Fibroblast of upper back skin (primary cell): ENCODE measurements at places on chromosomes 2 and 18.

- no peak for DNase-seq
These were observed 15.0 kb downstream of the APLF start for GRCh38 chr2:68482296-68482820.

- DNase-seq: peak; percentile 100
These were observed 18.4 kb downstream of the ATOH8 start for GRCh38 chr2:85772019-85772745.

DNA sequence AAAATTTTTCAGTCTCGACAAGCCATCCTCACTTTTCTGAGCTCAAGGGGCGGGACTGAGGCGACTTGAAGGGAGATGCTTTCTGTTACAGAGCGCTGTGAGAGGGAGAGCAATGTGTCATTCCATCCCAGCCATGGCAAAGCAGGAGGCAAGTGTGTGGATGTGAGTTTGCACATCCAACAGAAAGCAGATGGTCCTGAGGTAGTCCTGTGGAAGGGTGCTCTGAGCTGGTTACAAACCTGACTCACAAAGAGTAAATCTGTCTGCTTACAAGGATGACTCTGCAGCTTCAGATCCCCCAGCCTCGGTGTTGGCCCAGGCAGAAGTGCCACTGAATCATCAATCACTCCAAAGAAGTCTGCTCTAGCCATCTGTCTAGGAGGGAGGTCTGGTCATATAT, 482.0 kb upstream of the DCC start:
- no peak for DNase-seq

- no peak for DNase-seq
These were observed 36.0 kb downstream of the RBMS1 start for GRCh38 chr2:160457588-160457987.

DNA sequence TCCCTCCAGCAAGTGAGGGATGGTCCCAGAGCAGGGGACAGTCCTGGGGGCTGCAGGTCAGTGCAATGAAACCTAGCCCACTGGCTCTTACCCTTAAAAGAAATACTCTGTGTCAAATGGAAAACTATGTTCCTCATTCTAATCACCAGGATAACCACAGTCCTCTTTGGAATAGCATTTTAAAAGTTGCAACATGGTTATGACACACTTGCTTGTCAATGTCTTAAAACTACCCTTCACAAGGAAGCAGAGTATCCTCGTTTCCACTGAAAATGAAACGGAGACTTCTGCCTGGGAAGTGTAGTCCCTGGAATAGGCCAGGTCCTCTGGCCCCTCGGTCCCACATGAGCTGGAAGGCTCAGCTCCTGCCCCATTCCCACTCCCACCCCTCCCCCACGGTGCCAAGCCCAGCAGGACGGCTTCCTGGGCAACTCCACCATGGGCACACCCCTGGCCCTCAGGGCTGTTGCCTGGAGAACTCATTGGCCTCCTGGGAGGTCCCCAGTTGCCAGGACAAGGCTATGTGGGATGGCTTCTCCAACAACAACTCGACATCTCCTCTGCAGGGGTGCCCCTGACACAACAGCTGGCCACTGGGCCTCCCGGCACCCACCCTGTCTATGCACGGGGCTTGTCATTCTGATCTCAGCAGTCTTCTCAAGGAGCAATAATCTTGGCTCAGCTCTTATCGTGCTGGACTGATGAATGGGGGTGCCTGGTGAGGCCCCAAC, 38.3 kb upstream of the ST3GAL5 start:
- DNase-seq: no peak

DNA sequence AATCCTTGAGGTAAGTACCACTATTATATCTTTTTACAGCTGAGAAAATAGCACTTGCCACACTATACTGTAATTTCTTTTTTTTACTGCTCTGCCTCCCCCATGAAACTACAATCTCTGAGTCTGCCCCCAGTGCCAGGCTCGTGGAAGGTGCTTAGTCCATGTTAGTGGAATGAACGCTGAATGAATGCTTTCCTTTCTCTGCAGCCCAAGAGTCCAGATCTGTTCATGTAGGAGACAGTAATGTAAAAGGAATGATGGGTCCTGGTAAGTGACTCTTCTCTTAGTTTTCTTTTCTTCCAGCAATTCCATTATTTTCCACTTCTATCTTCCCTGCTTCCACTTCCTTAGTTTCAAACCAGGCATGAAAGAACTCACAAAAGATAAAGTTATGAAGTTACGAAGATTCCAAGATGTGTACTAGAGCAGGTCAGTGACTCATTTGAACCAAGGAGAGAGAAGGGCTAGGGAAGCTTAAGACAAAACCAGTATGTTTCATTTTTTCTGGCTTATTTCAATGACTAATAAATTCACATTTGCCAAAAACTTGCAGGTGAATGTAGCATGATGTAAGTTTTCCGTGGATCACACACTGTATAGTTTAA, 46.0 kb downstream of the ARHGEF33 start:
- peak; percentile 70 for DNase-seq

DNA sequence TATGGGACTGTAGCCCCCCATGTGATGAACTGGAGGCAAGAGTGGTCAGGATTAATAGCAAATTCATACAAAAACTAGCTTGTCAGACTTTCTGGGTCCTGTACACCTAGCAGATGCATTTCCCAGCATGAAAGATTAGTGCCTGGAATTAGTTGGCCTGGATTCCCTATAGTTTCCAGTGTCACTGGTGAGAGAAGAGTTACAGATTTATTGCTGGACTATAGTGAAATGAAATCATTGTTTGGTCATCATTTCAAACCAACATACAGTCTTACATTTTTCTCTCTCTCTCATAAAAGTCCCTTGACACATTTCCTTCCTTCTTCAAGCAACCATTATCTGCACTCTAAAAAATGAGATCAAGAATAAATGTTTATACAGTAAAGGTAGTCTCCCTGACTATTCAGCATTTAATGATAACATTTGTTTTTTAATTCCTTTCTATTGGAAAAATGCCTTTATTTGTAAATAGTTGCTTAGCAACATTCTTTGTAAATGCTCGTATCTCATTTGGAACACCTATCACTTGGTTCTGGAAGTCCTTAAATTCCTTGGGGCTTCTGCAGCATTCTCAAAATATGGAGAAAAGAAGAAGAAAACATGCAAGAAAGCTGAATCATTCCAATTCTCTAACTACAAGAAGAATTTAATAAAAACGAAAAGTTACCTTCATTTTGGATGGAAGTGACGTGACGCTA, 144.4 kb downstream of the MREG start:
- peak; percentile 59 for DNase-seq

DNA sequence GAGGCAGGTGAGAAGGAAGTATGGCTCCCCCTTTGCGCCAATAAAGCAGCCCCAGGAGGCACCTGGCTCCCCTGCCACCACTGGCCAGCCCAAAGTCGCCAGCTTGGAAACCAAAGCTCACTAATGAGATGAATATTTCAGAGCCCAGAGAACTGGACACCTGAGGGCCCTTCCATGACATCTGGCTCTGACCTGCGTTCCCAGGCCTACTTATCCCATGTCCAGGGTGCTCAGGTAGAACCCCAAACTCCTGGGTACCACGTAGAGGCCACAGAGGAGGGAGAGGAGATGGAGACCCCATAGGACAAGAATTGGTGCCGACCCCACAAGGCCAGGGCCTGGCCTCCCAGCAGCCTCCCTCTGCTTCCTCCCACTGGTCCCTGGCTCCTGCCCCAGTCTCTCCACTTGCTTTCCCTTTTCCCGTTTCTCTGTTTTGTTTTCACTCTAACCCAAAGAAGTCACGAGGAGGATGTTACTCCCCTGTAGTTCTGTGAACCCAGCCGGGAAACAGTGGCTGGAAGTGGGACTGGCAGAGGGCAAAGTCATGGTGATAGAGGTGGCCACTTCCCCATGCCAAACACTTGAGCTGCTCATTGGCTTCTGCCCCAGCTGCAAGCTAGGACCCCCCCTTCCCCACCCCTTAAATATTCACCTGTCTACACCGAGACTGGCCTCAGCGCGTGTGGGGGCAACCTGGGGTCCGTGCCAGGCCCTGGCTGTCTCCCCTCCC, 820 bp downstream of the TMBIM1 start:
- DNase-seq: no peak

- DNase-seq: no peak
These were observed 148.9 kb downstream of the DTNB start for GRCh38 chr2:25524507-25524906.

GRCh38 chr2:199707593-199708185, 143.3 kb downstream of the FTCDNL1 start:
- DNase-seq: no peak

DNA sequence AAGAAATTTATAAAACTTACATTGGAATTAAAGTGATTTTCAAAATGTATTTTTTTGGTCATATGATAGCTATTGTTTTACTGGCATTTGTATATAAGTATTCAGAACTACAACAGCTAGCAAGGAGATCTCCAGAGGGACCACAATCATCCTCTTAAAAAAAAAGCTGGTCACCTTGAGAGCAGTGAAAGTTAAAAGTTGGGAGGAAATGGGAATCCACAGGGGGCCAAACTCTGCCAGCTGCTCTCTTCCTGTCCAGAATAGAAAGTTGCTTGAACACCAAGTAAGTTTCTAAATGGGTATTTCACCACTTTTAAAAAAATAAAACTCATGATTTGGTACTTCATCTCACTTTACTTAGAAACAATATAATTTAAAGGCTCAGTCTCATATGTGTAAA, 1025.1 kb downstream of the LRP1B start:
- DNase-seq: no peak

- DNase-seq: no peak
These were observed 33.4 kb downstream of the SLC66A2 start for GRCh38 chr18:79917853-79918614.

DNA sequence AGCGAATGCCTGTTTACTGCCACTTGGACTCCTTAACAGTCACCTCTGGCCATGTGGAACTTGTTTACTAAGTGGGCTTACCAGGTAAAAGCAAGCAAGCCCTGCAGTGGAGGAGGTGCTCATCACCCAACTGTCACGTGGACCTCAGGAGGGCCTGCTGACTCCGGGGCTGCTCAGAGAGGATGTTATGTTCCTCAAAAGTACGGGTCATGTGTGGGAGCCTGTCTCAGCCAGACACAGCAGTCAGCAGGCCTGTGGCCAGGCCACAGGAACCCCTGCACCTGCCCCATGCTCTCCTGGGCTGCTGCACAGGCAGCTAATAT, 36.2 kb downstream of the AMER3 start:
- DNase-seq: no peak

GRCh38 chr2:65159906-65160305, 30.0 kb upstream of the RAB1A start:
- DNase-seq: no peak

DNA sequence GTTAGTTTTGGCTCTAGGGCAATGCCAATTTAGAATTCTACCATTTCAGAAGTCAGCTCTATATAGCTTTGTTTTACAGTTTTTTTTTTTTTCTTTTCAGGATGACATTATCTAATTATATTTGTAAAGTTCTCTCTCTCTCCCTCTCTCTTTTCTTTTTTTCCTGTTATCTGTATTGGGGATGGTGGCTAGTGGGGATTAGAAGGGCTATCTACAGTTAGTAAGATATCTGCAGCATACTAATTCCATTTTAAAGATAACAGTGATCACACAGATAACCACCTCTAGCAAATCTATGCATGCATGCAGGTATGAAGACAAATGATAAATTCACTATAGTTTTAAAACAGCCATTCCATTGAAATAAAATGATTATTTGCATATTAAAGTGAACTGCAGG, 438.9 kb downstream of the ERBB4 start:
- DNase-seq: no peak

DNA sequence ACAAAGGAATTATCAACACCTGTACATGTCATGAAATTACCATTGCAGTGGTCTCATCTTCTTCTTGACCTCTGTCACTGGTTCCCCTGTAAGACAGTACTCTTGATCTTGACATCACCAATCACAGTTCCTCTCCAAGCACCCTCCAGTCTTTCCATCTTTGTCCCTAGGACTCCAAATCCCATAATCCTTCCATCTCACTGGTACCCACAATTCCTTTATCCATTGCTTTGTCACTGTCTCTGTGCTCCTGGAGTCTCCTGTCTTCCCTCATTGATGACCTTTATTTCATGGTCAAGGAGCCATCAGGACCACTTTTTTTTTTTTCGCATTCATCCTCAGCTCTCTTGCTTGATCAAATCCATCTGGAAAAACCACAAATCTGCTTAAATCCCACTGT, 56.7 kb downstream of the COL4A3 start:
- DNase-seq: no peak

- DNase-seq: no peak
These were observed 71.0 kb upstream of the DAPL1 start for GRCh38 chr2:158723921-158724802.

DNA sequence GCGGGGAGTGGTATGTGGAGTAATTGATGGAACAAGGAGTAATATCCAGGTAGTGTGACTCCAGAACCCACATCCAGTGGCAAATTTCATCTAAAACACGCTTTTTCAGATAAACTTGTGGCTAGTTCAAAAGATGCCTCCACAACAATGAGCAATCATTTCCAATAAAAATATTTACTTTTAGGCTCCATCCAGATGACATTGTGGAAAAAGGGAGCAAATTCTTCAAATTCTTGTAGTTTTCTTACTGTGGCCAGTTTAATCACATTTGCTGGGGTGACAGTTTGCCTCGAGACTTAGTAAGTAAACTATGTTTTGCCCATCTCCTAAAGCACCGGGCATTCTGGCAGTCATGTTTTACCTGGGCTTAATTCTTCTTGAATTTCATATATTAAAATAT, 243.6 kb downstream of the IRS1 start:
- DNase-seq: no peak

DNA sequence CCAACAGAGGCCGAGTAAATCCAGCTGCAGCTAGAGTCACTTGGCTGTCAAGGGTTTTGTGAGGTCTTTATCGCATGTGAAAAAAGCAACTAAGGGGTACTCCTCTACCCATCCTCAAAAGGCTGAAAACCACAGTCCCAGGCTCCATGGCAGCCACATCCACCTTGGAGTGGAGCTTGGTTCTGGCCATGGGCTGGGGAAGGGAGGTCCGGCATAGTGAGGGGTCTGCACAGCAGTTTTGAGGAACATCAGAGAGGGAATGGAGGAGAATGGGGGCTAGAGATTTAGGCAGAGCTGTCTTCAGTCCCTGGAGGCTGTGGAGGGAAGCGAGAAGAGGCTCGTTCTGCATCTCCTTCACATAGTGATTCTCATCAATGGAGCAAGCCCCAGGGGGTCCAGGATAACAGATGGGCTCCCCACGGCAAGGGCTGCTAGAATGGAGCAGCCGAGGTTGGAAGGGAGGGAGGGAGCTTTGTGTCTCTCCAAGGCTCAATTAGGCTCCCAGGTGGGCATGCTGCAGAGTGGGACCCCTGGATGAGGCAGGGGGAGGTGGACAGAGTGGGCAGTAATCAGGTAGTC, 21.0 kb downstream of the MROH2A start:
- DNase-seq: no peak

DNA sequence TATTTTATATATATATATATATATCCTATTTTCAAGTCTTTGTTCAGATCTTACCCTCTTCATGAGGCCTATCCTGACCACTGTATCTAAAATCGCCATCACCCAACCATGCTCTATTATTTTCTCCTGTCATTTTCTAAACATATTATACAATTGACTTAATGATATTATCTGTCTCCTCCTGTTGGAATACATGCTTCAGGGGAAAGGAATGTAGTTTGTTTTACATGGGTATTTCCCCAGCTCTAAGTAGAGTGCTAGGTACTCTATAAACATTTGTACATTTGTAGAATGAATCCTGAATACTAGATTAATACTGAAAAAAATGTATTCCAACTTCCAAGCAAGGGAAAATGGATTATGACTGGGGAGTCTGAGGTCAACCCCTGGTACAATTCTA, 26.2 kb downstream of the TTC21B start:
- DNase-seq: peak; percentile 6

GRCh38 chr2:28749526-28749925, 2.1 kb upstream of the PPP1CB start:
- no peak for DNase-seq
